ENCODE measurements at places on chromosomes 12 and 14.

DNA sequence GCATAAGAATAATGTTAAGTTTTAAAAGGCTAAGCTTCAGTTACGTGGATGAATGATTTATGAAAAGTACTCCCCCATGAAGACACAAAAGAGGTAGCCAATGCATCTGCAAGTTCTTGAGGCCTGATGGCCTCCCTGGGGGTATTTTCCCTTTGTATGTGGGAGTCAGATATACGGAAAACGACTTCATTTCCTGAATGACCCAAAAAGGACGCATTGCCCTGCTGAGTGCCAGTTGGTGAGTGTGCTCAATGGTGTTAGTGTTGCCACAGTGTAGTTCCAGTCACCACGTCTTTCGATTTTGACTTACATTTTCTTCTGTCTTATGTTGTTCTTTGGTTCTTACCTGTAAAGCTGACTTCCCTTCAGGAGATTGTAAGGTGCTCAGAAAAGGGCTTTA lies 8.0 kb downstream of the ETV6 start:
- DNase-seq, result no peak

- DNase-seq, result no peak
Measured at GRCh38 chr12:34595749-34596733, 573.7 kb downstream of the ALG10 start.

DNA sequence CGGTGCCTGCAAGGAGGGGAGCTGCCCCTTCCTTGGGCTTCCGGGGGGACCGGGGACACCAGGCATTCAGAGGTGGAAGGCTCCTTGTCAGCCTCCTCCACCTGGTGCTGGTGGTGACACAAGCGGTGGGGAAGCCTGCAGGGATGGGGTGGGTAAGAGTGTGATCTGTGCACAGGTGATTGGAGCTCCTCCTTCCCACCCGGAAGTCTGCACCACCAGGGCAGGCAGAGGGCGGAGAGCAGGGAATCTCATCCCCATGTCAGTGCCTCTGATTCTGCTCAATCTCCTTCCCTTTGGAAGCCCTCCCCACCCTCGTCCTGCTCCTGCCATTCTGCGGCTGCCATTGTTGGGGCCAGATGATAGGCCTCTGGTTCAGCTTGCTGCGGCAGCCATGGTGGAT lies 238.1 kb upstream of the CRY1 start:
- no peak for DNase-seq

GRCh38 chr14:51996148-51996746 lies 6.9 kb downstream of the RTRAF start:
- no peak for DNase-seq

GRCh38 chr14:92464156-92464555 lies 49.4 kb upstream of the RIN3 start:
- no peak for DNase-seq

DNA sequence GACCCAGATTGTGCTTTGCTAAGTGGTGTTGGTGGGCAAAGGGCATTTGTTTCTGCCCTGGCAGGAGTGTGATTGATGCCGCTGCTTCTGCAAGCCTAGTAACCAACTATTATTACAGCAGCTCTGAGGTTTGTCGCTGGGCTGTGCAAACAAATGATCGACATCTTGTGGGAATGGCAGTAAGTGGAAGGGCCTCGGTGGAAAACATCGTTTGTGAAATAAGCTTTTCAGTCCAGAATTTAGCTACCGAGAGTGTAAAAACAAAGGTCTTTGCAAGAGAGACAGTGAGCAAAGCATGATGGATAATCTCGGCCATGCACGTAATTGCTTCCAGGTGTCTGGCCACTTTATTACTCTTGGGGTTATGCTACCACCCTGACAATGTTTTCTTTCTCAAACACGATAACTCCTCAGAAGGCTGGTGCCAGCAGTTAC lies 397.7 kb upstream of the PRICKLE1 start:
- no peak for DNase-seq

DNA sequence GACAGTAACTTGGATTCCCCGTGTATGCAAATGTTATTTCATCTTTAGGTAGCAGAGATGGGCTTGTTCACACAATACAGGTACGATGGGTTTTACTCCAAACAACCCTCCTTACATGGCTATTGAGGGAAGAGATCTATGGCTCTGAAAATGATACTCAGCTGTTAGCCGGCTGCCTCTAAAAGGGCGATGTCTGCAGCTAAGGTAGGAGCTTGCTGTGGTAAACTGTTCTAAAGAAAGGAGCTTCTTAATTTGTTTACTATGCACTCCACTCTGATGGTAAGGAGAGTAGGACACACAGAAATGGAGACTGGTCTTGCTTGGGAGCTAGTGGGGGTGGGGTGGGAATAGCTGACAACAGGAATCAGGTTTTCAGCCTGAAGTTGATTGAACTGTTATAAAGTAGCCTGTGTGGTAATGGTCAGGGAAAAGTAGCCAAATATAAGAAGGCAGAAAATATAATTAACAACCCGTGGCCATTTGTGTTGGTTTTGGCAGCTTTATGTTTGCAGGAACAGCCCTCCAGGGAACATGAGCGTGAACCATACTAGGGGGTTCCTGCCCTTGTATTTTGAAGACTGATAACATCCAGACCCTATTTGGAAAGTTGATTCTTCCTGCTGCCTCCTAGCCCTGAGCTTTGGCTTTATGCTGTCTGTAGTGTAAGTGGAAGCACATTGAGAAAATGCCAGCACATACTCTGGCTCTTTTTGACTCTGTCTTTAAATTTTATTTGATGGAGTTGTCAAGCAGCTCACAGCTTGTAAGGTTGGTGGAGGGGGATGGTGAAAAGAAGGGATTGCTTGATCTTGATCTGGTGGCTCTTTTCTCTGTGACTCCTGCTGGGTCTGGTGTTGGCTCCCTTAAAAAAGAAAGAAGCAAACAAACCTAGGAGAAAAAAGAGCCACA lies 929.8 kb downstream of the DIO2 start:
- DNase-seq, result no peak

DNA sequence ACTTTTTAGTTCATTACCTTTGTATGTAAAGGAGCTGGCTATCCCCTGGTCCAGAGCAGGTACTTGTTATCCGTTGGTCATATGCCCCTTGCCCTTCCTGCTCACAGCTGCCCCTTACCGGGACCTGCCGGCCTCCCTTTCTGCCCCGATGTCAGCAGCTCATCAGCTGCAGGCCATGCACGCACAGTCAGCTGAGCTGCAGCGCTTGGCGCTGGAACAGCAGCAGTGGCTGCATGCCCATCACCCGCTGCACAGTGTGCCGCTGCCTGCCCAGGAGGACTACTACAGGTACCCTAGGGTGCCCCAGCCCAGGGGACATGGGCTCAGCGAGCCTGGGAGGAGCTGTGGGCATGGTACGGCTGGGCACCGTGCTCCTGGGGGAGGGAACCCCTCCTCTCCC lies 2.3 kb upstream of the RNU7-1 start:
- no peak for DNase-seq

DNA sequence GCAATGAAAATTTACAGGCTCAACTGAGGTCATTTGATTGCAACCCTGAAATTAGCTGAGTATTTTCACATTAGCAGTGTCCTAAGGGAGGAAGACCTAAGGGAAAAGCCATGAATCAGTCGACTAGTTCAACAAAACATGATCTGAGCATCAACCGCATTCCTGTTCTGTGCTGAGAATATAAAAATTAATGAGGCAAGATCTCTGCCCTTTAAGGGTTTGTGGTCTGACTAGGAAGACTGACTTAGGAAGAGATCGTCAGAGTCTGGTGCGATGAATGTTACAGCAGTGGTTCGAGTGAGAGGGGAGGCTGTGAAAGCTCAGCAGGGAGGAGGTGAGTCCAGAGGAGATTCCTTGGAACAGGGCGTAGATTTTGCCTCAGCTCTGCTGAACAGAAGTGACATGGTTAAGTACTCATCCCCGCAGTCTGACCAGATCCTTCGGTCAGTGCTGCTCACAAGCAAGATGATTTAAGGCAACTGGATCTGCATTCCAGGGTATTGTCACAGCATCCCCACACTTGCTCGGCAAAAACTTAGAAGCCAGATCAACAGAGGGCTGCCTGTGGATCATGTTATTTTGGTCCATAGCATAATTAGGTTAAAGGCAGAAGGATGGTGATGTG lies 49.6 kb downstream of the BMAL2 start:
- DNase-seq, result no peak

DNA sequence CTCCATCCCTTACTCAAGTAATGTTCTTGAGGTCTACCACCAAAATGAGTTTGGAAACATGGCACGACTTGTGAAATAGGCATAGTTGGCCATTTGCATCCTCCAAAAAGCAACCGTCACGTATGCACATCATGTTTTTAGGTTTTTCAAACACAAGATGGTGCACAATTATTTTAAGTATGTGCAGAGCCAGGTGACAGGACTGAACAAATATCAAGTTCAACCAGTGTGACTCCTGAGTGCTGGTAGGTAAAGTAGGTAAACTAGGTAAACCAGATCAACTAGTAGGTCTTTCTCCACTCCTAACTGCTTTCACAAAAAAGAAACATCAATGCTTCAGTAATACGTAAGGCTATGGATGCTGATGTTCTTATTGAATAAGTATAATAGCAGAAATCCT lies 39.1 kb downstream of the FGD6 start:
- no peak for DNase-seq

DNA sequence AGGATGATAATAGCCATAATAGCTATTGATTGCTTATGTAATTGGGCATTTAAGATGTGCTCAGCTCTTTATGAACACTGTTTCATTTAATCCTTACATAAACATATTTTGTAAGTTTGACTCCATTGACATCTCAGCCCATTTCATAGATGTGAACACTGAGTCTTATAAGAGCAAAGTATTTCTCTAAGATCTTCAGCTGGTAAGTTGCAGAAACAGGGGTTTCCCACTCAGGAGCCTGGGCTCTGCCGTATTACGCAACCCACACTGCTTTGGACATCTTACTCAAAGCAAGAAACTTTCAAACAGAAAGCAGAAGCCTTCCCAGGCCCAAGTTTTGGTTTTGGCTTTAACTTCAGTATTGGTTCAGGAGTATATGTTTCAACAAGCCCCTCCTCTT lies 705.1 kb downstream of the MED13L start:
- DNase-seq, result no peak

DNA sequence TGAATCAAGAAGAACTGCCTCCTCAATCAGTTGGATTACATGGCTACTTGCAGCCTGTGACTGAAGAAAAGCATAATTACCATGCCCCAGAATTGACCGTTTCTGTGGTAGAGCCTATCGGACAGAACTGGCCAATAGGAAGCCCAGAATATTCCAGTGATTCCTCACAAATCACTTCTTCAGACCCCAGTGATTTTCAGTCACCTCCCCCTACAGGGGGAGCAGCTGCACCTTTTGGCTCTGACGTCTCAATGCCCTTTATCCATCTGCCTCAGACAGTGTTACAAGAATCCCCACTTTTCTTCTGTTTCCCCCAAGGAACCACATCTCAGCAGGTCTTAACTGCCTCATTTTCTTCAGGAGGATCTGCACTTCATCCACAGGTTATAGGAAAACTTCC lies 80.8 kb downstream of the RAD52 start:
- DNase-seq, result no peak

- no peak for DNase-seq
Measured at GRCh38 chr12:106425061-106425702, 67.6 kb downstream of the POLR3B start.
